ENCODE measurements at places on chromosomes 5 and 9.

DNA sequence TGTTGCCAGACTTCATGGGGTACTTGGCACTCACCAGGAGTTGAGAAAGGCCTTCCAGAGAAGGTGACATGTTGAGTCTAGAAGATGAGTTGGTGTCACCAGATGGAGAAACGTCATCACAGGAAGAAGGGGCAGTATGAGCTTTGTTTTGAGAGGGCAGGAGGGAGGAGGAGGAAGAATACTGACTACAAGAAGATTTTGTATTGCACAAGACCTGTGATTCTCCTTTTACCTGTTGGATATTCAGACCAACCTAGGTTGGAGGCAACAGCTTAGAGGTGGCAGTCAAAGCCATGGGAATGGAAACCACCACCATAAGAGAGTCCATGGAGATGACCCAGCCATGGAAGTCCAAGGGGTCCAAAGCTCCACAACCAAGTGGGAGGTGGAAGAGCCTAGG lies 154.2 kb downstream of the TSSK1B start:
- DNase-seq: no peak

DNA sequence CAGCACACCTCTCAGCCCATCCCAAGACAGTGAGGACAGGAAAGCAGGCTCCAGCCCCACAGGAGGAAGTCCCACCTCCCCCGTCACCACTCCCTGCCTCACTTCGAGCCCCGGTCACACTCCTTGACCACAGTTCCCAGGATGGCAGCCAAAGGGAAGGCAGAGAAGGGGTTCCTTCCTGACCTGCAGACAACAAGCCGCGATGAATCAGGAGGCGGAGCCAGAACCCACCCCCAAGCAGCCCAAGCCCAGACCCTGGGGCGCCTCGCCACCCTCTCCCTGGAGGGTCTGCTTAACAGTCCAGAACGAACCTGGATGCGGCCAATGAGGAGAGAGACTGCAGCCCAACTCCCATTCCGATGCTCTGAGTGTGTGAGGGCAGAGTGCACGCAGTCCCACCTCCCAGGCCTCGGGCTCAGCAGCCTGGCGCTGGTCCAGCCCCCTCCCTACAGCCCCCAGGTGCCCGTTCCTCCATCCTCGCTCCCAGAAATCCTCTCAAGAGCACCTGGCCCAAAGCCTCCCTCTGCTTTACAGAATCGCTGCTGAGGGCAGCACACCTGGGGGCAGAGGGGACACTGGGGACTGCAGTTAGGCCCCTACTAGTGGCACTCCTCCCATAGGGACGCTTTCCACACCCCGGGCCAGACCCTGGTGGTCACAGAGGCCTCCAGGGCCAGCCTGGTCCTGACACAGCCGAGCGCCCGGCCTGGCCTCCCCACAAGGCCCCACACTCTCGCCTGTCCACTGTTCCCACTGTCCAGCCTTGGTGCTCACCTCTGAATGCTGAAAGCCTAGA lies 69.6 kb upstream of the LRRTM2 start:
- DNase-seq: no peak

DNA sequence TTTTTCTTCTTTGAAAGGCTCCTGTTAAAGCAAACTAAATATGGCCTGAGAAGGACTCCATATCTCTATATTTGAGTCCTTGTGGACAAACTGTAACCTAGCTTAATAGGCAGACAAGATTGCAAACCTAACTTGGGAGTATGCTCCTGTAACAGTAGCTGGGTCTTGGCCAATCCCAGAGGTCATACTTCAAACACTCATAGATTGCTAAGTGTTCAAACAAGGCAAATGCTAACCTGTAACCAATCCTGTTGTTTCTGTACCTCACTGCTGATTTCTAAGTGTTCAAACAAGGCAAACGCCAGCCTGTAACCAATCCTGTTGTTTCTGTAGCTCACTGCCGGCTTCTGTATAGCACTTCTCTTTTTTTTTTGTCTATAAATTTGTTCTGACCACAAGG lies 50.6 kb upstream of the CLK4 start:
- no peak for DNase-seq

GRCh38 chr5:4576161-4576748 lies 563.9 kb upstream of the ADAMTS16 start:
- DNase-seq: no peak

GRCh38 chr5:158022393-158022792 lies 163.4 kb upstream of the CLINT1 start:
- DNase-seq: no peak

GRCh38 chr5:136135536-136135935 lies 2.9 kb downstream of the SMAD5 start:
- DNase-seq: no peak

- no peak for DNase-seq
These were observed 65.1 kb upstream of the PHYKPL start for GRCh38 chr5:178297751-178298150.

GRCh38 chr9:72041775-72042194 lies 18.6 kb downstream of the C9orf57 start:
- no peak for DNase-seq

DNA sequence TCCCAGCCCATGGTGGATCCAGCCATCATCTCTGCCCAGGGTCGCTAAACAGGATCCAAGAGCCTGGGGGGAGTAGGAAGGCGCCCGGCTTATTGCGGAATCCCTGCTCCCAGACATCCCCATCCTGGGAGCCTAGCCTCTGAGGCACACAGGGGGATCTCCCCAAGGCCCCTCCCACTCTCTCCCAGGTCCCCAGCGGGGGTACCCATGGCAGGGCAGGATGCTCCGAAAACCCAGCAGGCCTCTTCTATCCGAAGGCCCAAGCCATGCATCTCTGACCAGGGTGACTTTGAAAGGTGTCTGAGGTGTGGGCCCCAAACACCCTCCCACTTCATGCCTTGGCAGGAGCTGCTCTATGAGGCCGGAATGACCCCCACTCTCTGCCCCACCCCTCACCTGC lies 81.7 kb upstream of the RUFY1 start:
- no peak for DNase-seq

DNA sequence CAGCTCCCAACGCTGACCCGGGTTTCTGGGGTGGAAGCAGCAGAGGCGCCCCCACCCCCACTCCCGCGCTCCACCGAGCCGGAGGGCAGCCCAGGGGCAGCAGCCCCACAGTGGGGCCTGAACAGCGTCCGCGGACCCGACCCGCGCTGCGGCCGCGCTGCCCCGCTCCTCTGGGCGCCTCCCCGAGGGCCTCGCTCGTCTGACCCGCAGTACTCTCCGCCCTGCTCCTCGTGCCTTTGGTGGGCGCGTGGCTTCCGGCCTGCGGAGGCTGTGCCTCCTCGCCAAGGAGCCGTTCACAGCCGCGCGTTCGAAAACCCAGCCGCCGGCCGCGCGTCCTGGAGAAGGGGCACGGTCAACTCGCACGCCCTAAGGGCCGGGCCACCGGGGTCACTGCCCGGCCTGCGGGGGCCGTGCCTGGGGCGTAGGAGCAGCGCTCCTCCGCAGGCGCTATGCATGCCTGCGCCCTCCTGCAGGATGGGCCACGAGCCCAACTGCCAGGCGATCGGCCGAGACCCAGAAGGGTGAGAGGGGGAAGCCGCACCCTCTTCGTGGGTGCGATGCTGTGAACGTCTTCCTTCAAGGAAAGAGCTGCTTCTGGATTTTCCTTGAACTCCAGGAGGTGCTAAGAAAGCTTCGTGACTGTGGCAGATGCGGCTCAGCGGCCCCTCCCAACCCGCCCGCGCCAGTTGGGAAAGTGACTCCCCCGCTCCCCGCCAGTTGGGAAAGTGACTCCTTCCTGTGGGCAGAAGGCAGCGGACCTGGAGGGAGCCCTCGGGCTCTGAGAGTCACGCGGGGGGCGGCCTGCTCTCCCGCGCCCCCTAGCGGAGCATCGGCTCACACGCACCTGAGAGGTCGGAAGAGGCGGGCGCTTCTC lies 82.7 kb downstream of the HSD17B3 start:
- DNase-seq: no peak

GRCh38 chr5:163677092-163677491 lies 171.7 kb downstream of the MAT2B start:
- no peak for DNase-seq

- no peak for DNase-seq
These were observed 208.0 kb downstream of the CHSY3 start for GRCh38 chr5:130112246-130112645.

DNA sequence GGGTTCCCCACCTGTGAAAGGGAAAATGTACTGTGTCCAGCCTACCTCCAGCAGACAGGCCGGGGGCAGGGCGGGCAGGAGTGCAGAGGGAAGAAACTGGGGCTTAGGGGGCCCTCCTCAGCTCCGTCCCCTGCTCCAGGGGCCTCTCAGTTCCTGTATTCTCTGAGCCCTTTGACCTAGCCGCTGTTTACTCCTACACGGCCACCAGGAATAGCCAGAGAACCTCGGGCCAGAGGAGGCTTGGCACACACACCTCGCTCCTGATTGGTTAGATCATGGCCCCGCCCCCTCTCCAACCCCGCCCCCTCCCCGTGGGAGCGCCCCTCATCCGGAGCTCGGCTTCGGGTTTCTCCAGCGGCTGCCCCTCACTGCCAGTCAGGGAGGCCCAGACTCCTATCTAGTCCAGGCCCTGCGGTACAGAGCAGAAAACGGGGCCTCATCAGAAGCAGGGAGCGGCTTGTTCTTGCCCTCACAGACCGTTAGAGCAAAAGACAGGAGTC lies 2.2 kb downstream of the ST6GALNAC6 start:
- no peak for DNase-seq

DNA sequence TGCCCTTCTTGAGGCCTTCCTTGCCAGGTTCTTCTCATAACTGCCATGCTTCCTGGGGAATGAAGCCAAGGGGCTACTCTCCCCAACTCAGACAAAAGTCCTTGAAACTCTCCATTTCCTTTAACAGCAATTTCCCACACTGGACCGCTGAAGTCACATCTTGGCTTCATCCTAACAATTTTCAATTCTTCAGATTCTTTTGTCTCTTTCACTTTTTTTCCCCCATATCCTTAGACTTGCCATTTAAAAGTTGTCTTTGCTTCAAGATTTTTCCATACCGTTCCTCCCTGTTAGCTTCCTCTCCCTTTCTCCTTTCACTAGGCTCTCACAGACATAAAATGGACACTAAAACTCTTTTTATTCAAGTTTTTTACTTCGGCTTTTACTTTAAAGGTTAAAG lies 93.1 kb upstream of the ITGA1 start:
- DNase-seq: no peak

- no peak for DNase-seq
These were observed 110.5 kb downstream of the ADAMTS12 start for GRCh38 chr5:33781286-33781685.

- no peak for DNase-seq
These were observed 43.3 kb downstream of the IZUMO3 start for GRCh38 chr9:24502206-24502937.

DNA sequence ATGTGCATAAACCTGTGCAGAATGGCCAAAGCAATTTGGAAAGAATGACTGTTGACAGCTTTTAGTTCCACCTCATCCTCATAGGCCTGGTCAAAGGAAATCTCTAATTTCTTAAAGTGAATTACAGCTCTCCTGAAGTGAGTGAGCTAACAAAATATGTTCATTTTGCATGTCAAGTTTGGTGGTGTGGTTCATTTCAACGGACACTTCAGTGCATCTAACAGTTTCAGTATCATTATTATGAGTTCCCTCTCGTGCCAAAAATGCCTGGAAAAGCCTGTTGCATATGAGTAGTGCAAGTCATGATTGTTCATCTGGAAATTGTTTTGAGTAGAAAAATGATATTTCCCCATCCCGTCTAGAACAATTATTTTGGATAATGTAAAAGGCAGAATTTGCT lies 53.2 kb upstream of the HMHB1 start:
- DNase-seq: no peak
